ENCODE measurements at places on chromosomes 11 and 22.

- no peak for DNase-seq
Observed at GRCh38 chr22:24983151-24983550, 30.6 kb downstream of the KIAA1671 start.

DNA sequence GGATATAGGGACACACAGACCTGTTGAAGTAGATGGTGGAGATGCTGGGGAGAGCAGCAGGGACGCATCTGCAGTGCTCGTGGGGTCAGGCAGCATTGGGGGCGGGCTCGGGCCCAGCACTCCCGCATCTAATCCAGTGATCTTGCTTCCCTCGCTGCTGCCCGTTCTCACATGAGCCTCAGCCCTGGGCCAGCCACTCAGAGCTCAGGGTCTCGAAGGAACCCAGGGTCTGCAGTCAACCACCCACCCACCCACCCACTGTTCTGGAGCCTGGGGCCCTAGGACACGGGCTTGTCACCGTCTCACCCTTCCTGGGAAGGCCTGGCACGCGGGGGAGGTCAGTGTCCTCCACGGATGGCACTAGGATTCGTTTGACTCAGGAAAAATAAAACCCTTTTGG, 406.0 kb downstream of the TBC1D22A start:
- DNase-seq: no peak

DNA sequence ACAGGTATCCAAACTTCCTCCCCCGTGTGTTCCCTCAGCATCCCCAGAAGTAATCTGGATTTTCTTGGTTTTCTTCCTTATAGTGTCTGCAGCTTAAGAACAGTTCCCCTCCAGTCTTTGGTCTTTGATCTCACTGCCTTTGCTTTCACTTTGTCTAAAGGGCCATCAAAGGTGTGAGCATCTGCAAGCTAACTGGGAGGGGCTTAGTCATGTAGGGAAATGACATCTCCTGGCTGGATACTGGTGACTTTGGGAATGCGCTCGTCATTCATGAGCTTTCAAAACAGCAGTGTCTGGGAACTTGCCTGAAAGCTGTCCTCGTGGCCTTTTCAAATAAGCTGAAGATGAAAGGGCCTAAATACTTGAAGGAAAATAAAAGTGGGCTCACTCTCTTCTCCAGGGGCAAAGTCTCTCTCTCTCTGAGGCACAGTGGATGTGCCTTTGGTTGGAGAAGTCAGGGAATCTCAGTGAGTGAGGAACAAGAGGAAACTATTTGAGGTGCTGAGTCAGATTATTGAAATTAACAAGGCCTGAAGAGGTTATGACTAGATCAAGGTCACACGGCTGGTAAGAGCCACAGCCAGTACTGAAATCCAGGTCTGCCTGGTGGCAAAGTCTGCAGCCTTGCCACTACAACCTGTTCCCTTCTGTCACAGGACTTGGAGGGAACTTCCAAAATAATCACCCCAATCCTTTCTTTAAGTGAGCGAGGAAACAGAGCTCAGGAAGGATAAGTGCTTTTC, 45.6 kb upstream of the TENM4 start:
- no peak for DNase-seq

- peak; percentile 60 for DNase-seq
Observed at GRCh38 chr11:132028380-132029240, 658.2 kb downstream of the NTM start.

GRCh38 chr22:50556703-50557102, 6.0 kb downstream of the SYCE3 start:
- no peak for DNase-seq

- peak; percentile 66 for DNase-seq
Observed at GRCh38 chr11:44310206-44310462, 195 bp upstream of the ALX4 start.

DNA sequence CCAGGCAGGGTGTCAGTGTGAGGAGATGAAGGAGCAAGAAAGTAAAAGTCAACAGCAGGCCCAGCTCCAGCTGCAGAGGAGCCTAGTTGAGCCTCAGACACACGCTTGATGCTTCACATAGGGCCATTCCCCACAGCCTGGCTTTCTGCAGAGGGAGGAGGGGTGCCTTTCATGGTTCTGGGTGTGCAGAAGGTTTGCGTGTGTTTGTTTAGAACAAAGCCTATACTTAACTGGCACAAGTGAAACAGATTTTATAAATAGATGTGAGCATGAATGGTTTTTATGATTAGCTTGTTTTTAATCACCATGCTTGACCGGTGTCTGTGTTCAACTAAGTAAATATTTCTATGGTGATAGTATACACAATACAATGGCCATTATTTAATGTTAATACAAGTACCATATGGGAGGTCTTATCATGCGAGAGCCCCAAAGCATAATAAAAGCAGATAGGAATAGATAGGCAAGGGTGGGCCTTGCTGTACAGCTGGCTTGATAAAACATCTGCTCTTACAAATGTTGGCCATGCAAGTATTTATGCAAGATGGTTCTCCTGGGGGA, 290.2 kb downstream of the ETS1 start:
- no peak for DNase-seq

GRCh38 chr11:120771551-120772060, 252.3 kb upstream of the TBCEL start:
- DNase-seq: no peak

DNA sequence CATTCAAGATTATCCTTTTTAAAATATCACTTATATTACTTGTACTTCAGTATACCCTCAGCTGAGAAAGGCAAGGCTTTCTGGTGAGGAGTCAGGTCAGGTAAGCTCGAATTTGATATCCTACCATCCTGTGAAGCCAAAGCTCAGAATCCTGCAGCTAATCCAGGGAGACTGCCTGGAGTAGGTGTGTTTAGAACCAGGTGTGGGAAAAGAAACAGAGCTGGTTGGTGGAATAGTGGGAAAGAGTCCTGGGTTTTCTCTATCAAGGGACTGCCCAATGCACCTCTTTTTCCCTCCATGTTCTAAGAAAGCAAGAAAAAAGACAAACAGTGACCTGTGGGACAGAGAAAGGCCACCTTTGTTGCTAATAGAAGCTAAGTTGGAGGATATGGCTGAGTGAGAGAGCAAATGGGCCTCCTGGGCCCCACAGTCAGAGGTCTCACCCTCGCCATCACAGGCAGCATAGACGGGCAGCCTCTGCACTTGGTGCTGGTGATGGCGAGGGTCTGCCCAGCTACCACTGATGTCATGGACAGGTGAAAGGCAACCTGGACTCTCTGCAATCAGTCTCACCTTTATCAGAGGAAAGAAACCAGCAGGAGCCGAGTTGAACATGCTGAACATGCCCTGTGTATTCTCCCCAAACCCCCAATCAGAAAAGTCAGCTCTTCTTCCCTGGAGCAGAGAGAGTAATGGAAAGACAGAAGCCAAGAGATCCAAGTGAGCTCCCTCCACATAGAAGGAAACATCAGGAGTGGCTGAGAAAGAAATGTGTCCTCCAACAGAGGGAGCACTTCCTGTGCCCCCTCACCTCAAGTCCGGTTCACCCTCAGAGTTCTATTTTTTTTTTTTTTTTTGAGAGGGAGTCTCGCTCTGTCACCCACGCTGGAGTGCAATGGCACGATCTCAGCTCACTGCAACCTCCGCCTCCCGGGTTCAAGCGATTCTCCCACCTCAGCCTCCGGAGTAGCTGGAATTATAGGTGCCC, 491.3 kb downstream of the BUD13 start:
- no peak for DNase-seq

DNA sequence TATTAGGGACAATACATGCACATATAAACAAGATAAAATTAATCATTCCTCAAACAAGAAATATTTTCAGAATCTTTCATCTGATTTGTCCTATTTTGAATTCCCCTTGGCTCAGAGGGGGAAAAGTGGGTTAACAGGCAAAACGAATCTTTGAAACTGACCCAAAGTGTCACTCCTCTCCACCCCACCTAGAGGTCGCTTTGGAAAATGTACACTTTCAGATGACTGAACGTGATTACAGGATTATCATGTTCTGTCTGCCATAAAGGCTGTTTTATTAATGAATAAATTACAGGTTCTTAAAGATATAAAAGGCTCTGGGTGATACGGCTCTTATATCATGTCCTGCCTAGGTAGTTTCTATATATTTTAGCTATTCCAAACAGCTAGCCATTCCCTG, 1735.0 kb downstream of the LRRC4C start:
- DNase-seq: no peak

DNA sequence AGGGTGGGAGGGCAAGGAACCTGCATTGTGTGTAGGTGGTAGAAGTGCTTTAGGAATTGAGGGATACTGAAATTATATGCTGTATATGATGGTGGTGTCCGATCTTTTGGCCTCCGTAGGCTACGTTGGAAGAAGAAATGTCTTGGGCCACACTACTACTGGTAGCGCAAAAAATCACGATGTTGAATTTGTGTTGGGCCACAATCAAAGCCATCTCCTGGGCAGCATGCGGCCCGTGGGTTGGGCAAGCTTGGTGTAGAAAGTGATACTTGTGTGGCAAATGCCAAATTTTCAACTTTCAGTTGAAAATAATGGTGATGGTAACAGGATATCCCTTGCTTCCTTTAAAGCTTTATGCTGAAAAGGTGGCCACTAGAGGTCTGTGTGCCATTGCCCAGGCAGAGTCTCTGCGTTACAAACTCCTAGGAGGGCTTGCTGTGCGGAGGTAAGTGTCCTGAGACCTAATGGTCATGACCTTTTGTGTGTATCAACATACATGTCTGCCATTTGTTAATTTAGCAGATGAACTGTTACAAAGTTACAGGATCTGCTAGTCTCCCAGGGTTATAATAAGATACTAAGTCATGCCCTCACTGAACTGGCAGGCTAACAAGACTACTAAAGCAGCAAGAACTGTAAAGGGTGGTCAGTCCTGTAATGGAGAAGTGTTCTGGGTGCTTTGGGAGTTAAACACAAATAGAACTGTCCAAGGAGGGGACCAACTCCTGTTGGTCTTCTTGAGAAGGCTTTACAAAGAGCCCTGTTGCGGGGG, 2.9 kb downstream of the RPS3 start:
- no peak for DNase-seq

GRCh38 chr11:115345361-115345760, 158.9 kb downstream of the CADM1 start:
- no peak for DNase-seq

GRCh38 chr11:65958774-65959420, 2.6 kb upstream of the SART1 start:
- DNase-seq: no peak

DNA sequence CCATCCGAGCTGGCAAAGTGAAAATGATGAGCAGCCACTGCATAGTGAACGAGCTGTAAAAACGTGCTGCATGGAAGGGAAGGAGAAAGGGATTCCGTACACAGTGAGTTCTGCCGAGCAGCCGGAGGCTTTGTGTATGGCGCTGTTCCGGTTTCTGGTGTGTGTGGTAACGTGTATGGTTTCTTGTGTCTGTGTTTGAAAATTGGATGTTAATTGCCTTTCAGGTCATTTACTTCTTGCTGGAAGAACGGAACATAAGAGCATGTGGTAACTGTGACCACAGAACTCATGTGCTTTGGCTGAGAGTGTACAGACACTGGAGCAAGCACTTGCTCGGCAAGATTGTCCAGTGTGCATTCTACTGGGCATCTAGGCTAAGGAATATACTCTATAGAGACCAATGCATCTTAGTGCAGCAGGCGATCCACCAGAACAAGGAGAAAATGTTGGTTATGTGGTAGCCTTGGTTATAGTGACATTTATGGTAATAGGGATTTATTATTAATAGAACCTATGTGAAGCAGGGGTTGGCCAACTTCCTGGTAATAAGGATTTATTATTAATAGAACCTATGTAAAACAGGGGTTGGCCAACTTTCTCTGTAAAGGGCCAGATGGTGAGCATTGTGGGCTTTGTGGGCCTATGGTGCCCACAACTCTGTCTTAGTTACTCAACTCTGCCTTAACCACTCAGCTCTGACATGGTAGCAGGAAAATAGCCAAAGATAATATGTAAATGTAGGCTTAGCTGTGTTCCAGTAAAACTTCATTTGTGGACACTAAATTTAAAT, 49.2 kb downstream of the GRAMD1B start:
- no peak for DNase-seq

- no peak for DNase-seq
Observed at GRCh38 chr11:131841028-131841427, 470.6 kb downstream of the NTM start.

GRCh38 chr11:131404010-131404409, 33.6 kb downstream of the NTM start:
- DNase-seq: no peak

DNA sequence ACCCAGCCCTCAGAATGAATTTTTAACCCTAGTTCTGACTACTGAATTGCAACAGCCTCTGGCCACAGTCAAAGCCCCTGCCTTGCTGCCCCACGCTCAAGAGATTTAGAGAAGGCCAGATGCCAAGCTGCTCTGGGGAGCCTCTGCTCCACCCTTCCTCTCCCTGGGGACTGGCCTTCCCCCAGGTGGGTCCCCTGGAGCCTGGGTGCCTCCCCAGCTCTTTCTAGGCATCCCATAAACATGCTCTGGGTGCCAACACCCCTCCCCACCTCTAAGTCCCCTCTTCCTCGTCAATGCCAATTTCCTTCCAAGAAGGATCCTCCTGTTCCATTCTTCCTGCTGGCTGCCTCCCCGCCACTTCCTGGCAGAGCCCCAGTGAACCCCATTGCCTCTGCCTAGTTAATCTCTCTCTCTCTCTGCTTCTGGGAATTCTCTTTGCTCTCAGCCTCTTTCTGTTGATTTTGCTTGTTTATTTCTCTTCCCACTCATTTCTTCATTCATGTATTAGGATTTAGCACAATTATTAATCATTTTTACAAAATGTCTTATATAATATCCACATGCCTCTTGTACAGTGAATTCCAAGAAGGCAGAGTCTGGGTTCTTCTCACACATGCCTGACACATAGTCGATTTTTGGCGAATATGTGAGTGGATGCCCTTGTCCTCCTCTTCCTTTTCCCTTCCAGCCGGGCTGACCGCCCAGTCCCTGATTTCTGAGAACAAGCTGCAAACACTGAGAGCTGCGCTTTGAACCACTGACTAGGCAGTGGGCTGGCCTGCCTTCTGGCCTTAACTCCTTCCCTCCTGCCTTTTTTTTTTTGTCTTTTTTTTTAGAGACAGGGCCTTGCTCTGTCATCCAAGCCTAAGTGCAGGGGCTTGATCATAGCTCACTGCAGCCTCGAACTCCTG, 17.5 kb downstream of the UQCR10 start:
- peak; percentile 63 for DNase-seq

DNA sequence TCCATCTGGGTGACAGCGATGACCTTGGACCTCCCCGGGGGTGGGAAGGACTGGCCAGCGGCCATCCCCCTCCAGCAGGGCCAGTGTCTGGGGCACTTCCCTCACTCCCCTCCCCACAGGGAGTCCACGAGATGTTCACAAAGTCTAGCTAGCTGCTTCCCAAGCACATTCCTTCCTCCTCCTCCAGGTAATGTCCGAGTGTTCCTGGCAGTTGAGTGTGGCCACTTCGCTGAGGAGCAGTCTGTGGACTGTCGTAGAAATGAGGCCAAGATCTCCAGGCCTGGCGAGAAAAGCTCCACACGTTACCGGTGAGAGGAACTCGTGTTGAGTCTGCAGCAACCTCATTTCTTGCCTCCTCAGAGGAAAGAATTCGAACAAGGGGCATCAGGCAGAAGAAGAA, 425.5 kb downstream of the BRD1 start:
- no peak for DNase-seq

- no peak for DNase-seq
Observed at GRCh38 chr11:65516135-65516968, 8.5 kb upstream of the SCYL1 start.

DNA sequence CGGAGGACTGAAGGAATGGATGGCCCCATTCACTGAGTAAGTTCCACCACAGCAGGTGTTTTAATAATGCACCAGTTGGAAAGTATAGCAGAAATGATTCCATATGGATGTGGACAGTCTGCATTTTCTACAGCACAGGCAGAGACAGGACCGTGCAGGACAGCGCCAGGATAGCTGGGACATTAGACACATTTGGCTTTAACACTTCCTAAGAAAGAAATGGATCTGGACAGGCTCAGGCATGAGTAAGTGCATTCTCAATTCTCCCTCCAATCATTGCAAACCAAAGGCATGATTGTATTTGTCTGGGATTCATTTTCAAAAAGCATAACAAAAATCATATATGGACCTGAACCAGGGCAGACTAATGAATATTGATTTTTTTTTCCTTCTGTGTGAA, 233.0 kb upstream of the POU2AF2 start:
- DNase-seq: no peak

Measured in cerebellar cortex (tissue), 1 donor.